Activated CD4-positive, alpha-beta T cell treated with anti-CD3 and anti-CD28 coated beads, Interleukin-2, amount 50 U/mL, for 24 hours (primary cell): ENCODE measurements at places on chromosomes 16 and 17.

DNA sequence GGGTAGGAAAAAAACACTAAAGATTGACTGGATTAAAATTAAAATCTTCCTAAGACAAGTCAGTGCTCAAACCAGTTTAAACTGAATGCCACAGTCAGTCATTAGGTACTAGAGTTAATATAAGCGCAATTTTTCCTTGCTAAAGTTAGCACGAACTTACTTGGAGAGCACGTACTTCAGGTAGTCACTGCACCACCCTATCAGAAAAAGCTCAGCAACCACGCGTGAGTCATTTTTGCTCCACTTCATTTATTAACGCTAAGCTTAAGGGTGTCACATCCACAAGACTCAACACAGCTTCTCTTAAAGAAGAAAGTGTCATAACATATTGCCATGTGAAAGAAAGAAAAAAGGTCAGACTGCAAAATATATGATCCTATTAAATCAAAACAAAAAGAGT, 53.1 kb downstream of the TEX2 start:
- DNase-seq: no peak

- no peak for DNase-seq
Measured at GRCh38 chr17:83055911-83056582, 23.4 kb upstream of the METRNL start.

DNA sequence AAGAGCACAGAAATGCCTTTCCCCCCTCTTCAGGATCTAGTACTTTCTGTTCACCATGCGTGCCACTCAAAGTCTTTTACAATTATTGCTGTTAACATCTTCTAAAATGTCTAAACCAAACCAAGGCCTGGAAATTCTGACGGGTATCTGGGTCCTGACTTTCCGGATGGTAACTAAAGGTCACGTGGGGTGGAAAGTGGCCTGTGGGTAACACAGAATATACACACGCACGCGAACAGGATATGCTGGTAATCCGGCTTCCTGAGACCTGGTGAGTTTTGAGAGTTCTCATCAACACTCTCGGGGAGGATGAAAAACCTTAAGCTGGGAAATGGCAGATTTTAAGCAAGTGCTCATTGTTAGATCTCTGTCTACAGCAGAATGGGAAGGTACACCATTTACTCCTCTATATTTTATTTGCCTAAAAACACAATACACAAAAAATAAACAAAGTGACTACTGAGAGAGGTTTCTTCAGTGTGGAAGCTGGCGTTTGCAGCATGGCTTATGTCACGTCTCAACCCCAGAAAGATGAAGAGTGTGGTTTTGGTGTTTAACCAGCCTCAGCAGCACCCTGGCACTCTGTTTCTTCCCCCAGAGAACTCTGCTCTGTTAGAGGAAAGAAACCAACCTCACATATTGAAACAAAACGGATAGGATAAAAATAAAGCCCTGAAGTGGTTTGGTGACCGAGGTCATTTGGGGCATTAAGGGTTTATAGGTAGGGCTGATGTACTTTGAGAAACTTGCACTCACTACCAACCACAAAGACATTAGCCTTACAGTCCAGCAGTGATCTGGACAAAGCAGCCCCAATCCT, 37.3 kb downstream of the SMG6 start:
- DNase-seq: peak; percentile 94

- no peak for DNase-seq
Measured at GRCh38 chr17:75721463-75722011, 278 bp downstream of the ITGB4 start.

GRCh38 chr16:3662601-3663000, 8.1 kb downstream of the DNASE1 start:
- DNase-seq: no peak

DNA sequence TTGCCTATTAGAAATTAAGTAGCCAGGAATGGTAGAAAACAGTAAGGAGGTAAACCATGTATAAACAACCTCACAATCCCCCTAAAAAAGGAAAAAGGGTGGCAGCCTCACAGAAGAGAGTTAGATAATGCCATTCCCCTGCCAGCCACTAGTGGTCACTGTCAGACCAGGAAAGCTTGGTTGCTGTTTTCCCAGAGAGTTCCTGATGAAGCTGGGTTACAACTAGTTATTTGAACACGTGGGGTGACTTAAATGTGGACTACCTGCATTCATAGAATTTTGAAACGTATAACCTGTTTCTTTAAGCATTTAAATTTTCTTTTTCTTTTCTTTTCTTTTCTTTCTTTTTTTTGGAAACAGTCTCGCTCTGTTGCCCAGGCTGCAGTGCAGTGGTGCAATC, 5.8 kb downstream of the GPRC5C start:
- DNase-seq: no peak

DNA sequence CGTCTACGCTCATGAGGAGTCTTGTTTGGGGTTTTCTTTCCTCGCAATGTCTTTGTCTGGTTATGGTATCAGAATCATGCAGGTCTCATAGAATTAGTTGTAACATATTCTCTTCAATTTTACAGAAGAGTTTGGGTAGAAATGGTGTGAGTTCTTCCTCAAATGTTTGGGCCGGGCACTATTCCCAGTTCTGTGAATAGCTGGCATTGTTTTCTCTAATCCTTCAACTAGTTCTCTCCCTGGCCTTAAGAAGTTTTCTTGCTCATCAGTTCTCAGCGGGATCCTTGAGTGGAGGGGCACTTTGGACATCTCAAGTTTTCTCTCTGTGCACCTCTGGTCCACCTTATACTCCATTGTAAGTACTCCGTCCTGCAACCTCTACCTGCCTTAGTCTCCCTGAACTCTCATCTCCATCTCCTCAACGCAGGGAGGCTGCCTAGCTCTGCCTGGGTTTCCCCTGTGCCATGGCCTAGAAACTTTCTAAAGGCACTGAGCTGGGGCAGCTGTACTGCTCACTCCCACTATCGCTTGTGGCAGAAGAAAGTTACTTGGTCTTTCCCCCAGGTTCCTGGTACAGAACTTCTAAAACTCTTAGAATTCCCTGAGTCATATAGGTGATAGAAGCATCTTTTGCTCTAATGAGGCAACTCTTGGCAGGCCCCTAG, 16.9 kb downstream of the NSMCE1 start:
- DNase-seq: no peak

DNA sequence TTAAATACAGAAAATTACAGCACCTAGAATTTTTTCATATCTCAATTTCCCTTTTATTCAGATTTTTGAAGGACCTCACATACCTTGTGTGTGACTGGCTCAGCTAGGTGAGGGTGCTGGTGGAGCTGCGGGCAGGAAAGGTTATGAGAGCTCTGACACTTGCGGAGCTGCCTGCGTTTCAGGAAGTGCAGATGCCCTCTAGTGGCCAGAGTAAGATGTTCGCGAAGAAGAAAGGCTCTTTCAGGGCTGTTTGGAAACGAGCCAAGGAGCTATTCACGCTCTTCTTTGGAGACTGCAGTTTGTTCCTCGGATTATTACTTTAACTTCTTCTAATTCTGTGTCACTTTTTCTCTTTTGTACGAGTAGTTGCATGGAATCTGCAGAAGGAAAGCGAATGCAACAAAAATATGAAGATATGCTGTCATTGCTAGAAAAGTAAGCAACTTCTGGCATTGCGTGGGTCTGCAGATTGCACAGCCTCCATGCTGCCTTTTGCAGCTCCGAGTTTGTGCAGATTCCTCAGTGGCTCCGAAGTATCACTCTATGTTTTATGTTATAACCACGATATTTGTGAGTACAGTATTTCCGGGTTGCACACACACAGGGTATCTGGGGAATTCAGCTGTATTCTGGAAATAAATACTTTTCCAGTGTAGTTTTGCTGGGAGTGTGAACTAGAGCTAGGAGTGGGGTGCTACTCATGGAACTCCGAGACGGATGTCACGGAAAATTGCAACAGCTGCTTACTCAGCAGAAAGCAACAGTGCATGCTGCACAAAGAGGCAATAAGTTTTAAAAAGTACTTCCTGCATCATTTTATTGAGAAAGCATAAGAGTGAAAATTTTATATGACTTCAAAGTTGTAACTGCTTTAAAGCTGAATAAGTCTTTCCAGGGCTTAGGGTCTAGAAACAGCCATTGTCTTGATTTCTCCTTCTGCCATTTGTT, 46.3 kb downstream of the DNAH9 start:
- DNase-seq: no peak

- no peak for DNase-seq
Measured at GRCh38 chr17:53516636-53517035, 306.1 kb upstream of the KIF2B start.

DNA sequence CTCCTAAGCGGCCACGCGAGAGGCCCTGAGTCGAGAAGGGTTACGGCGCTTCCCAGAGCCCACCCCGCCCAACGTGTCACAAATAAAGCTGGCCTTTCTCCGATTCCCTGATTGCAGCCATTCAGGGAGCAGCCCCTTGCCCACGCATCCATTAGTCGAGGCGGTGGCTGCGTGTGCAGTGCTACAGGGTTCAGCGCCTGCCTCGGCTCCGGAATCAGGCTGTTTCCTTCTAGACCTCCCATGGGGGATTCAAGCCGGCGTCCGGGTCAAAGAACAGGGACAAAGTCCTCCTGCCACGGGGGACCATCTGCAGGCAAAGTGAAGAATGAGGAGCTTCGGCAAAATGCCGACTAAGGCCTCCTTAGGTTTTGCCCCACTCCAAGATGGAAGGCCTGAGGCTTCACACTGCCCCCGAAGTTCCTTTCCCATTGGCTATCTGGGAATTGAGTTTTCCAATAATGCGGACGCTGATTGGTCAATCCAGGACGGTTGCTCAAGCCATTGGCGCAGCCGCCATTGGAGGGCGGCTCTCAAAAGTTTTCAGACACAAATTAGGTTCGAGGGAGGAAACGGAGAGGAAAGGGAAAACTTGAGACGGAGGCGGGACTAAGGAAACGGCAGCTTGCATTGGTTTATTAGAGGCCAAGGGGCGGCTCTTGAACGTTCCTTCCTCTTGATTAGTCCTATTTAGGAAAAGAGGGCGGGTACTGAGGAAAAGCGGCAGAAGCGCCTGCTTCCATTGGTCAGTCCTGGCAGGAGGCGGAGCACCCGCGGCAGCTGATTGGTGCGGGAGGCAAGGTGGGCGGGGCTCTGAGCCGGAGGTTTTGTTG, 430 bp upstream of the KATNB1 start:
- peak; percentile 97 for DNase-seq

- DNase-seq: no peak
Measured at GRCh38 chr16:55282441-55282840, 41.6 kb upstream of the IRX6 start.

DNA sequence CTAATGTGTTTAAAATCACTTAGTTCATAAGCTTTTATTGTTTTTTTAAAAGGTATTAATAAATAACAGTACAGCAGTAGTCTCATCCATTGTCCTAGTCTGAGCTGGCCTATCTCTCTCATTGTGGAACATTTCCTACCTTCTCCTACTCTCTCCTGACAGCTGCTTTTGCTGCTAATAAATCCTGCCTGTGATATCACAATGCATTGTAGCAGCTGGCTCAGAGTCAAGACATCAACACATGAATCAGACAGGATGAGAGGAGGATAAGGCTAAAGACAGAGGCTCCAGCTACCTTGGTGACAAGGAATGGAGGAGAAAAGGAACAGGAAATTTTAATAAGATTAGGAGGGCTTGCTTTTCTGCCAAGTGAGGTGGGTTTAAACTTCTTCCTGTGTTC, 626.1 kb downstream of the HS3ST4 start:
- DNase-seq: no peak

GRCh38 chr16:2904922-2905240, 6.8 kb upstream of the FLYWCH1 start:
- peak; percentile 13 for DNase-seq

GRCh38 chr17:73132085-73132492, 32.7 kb upstream of the SSTR2 start:
- no peak for DNase-seq

GRCh38 chr17:61503961-61504360, 51.7 kb downstream of the TBX4 start:
- DNase-seq: no peak

DNA sequence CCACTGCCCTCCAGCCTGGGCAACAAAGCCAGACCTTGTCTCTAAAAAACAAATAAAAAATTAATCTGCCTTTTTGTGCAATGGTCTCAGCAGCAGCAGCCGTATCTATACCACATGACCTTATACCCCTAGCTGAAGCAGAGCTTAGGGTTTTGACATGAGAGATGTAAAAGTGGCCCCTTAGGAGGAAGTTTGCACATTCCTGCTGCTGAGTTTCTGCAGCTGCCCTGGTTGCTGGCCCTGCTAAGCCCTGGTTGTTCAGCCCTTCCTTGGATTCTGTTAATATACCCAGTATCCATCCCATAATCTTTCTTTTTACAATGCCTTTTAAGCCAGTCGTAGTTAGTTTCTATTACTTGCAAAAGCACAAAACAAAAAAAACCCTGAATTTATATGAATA, 33.0 kb upstream of the PRKCB start:
- DNase-seq: no peak

GRCh38 chr17:2978116-2978515, 85.3 kb downstream of the OR1D5 start:
- no peak for DNase-seq

- DNase-seq: no peak
Measured at GRCh38 chr17:8212312-8213180, 2.2 kb upstream of the AURKB start.

DNA sequence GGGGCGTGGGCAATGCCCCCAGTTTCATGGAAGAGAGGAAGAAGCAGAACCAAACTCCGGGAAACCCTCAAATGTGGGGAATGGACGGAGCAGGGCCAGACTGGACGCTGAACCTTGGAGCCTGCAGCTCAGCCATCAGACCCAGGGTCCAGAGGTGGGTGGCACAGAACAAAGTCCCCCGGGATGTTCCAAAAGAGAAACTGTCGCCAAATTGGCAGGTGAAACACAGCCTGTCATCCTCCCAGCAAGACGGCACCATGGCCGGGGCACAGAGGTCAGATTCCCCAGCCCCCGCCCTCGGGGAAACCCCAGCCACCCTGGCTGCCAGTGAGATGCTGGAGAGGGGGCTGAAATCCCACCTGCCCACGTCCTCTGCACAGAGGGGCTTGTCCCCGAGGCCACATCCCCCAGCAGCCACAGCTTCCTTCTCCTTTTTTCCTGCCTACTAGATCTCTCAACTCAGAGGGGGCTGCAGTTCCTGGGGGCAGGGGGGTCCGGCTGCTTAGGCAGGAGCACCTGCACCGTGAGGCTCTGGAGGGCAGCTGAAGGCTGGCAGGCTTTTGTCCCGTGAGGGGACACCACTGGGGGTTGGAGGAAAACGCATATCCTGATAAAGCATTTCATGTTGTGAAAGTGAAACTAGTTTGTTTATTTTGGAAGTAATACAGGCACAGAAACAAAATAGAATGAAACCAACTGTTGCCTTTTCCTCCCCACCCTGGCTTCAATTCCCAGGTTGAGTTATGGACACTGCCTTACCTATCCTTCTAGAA, 1.2 kb upstream of the SECTM1 start:
- DNase-seq: no peak

DNA sequence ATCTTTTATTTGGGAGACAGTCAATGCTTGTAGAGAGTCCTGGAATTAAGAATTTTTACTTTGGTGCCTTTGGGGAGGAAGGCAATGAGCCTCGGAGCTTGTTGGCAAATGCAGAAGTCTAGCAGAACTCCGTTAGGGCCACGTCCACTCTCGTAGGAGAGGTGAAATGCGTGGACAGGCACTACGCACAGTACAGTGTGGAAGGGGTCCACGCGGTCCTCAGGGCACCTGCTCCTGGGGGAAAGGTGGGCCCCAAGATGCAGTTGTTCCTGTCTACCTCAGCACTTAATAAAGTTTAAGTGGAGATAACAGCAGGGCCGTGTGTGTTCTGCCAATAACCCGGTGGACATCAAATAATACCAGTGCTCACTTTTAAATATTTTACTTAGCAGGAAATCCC, 1.8 kb downstream of the RAB11FIP3 start:
- DNase-seq: no peak

GRCh38 chr16:90032674-90033331, 13.5 kb upstream of the DBNDD1 start:
- no peak for DNase-seq
